Epithelial cell of esophagus (primary cell): ENCODE measurements at places on chromosomes 6 and 20.

GRCh38 chr6:41874741-41875140 is 20.4 kb downstream of the USP49 start:
- DNase-seq = no peak

DNA sequence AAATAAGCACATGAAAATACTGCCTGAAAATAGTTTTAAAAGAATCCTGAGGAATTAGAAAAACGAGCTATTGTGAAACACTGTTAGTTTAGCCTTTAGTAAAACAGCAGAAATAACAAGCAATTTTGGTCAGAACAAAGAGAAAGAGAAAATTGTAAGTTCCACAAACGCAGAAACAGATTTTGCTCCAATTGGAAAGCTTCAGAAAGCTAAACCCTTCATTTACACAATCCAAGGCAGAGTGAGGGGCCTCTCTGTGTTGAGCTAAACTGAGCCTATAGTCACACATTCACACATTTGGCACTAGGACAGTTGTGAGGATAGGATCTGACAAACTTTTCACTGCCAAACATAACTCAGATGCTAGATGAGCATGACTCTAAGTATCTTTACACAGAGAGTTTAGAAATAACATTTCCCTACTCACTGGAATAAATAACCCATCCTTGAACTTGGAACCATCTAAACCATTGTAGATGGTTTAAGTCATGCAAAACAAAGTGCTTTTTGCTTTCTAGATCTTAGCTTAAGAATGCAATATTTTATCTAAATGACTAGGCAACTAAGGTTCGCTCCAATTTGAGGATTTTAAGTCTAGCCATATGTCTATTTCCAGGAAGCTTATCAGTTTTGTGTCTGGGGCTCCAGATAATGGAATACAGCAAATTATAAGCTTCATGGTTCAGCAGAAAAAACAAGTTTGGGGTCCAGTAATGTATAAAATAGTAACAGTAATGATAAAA is 122.6 kb downstream of the SGK1 start:
- no peak for DNase-seq

DNA sequence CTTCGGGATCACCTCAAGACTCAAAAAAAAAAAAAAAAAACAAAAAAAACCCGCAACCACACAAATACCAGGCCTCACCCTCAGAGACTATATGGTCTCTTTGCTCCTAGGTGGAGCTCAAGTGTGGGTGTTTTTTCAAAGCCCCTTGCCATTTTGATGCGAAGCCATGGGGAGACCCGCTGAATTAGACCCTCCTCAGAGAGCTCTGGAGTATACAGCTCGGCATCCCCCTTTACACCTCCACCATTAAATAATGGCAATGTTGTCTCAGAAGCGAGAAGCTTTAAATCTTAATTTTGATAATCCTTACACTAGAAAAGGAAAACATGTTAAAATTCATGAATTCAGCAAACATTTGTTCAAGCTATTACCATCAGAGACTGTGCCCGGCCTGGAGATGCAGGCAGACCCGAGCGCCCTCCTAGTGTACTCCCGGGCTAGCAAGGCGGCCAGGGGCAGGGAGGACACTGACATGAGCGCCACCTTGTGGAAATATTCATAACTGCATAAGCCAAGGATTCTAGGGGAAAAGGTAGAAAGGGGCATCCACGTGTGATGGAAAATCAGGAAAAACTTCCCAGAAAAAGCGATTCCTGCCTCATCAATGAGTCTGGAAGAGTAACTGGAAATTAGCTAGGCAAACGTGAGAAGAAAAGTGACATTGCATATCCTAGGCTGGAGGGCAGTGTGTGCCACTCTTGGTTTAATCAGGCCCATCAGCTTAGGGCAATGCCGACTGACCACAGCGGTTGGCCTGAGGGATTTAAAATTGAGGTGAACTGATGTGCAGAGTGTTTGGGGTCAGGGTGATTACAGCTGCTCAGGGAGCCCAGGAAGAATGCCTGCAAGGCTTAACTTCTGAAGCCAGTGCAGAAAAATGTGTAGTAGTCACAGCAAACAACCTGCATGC is 72.5 kb downstream of the B3GAT2 start:
- DNase-seq = peak; percentile 51

DNA sequence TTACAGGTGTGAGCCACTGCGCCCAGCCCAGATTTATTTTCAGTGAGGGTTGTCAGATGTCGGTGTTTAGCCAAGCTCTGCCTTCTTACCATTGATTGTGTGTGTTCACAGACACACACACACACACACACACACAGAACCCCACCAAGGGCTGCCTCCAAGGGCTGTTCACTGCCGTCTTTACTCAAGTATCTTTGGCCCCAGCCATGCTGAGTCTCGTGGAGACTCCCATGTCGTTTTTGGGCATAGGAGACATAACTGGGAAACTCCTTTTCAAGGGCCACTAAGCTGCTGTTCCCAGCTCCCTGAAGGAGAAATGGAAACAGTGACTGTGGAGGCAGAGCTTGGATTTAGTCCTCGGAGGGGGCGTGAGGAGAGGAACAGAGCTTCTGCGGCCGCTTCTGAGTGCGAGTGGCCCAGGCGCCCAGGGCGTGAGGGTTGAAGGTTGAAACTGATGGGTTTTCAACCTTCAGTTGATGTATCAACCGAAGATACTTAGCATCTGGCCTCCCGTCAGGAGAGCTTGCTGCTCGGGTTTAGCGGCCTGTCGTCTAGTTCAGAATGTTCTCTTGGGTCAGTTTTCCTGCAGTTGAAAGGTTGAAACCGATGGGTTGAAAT is 243.6 kb downstream of the TTLL2 start:
- no peak for DNase-seq

GRCh38 chr6:34384321-34385153 is 7.9 kb downstream of the NUDT3 start:
- DNase-seq = no peak

- DNase-seq = no peak
Observed at GRCh38 chr6:43842231-43842794, 72.3 kb downstream of the VEGFA start.

- peak; percentile 35 for DNase-seq
Observed at GRCh38 chr20:15005300-15005986, 668.0 kb upstream of the FLRT3 start.

- no peak for DNase-seq
Observed at GRCh38 chr6:108464418-108465097, 96.2 kb upstream of the FOXO3 start.

GRCh38 chr20:2293971-2294370 is 1.8 kb upstream of the TGM3 start:
- no peak for DNase-seq

DNA sequence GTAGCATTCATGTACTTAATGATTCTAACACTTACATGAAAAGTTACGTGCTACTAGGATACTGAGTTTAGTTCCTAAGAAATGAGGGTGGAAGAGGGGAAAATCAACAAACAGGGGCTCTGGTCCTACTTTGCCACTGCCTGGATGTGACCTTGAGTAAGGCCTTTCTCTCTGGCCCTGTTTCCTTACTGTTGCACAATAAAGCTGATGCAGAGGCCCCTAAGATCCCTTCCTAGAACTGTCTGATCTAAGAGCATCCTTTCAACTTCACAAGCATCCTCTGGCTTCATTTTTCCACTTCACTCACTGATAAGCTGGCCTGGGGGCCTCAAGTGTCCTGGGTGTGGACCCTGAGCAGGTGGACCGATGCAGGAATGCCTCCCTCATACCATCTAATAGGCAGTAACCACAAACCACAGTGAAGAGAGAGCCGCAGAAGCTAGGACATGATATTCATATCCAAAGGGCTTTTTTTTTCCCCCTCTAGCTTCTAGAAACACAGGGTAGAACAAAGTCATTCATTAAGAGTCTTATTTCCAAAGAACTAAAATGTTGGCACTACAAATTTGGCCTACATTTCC is 21.6 kb downstream of the FKBP1A start:
- no peak for DNase-seq

DNA sequence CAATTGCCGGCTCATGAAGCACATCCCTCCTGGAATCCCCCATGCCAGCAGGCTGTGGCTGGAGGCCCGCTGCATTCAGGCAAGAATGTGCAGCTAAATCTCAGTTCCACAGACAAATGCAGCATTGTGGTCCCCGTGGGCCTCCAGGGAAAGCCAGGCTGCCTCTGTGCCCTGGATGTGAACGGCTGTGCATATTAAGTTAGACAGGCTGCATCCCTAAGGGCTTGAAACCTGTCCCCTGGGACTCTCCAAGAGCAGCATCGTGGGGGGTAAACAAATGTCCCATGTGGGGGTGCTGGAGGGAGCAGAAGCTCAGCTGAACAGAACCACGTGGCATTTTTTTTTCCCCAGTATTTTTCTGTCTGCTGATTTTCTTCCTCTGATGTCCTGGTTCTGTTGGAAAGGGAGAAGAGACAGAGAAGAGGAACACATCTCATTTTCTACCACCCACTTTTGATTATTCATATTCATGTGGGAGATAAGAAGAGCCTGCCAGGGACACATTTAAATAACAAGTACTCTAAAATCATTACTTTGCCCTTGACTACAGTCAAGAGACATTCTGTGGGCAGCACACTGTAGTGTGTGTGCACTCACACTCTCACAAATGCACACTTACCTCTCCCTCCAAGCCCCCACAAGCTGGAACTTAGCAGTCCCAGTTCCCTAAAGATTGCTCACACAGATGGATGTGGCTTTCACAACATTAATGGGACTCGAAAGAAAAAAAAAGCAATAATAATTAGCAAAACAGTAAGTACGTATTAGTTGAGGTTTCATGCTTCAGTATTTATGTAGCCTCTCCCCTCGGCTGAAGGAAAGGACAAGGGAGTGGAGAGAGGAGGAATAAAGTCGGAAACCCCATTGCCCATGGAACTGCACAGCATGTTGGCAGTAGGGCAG is 16.9 kb downstream of the GFOD1 start:
- no peak for DNase-seq

DNA sequence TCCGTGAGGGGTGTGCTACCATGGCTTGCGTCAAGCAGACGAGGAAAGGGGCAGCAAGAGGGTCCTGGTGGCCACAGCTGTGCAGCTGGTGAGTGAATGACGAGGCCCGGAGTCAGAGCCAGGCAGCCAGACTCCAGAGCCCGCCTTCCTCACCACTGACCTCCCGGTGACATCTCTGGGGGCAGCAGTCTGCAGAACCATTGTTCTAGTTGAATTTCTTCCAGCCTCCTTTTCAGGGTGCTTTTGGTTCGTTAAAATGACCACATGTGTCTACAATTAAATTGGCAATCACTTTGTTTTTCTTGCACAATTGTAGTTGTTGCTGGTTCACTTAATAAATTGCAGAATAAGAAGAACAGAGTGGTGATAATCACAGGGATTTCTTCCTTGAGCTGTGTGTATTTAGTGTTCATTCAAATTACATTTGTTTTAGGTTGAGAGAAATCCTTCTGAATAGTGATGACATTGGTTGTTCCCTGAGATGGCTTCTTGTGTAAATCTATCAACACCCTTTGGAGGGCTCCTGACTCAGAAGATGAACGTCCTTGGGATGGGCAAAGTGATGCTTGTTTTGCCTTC is 96.4 kb downstream of the TULP4 start:
- peak; percentile 9 for DNase-seq

DNA sequence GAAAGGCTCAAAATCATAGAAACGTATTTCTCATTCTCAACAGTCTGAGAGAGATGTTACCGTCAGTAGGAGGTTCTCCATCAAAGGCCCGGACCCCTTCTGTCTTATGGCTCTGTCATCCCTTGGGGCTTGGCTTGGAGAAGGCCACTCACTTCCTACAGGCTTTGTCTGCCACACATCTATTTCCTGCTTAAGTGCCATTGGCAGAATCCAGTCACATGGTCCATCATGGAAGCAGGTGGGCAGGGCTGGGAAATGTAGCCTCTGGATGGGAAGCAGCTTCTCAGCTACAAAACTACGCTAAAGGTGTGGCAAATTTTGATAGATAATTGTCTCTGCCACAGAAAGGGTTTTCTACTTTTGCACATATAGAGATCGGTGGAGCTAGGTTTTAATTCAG is 12.6 kb upstream of the ZFP64 start:
- DNase-seq = no peak

GRCh38 chr6:161088676-161089328 is 97.2 kb downstream of the MAP3K4 start:
- peak; percentile 10 for DNase-seq

DNA sequence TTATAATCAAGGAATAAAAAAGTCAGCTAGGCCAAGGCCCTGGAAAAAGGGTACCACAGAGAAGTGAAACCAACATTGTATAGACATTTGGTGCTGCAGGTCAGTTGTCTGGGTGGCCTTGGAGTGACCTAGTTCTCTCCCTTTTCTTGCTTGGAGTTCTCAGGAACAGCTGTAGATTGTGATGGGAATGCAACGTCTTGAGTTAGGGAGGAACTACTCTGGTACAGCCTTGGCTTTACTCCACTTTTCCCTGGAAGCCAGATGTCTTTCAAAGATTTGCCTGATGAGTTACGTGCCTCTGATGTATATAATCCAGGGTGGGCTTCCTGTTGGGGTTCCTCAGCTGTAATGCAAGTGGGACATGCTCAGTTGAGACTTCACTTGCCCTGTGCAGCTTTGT is 694.7 kb downstream of the HTR1B start:
- no peak for DNase-seq

DNA sequence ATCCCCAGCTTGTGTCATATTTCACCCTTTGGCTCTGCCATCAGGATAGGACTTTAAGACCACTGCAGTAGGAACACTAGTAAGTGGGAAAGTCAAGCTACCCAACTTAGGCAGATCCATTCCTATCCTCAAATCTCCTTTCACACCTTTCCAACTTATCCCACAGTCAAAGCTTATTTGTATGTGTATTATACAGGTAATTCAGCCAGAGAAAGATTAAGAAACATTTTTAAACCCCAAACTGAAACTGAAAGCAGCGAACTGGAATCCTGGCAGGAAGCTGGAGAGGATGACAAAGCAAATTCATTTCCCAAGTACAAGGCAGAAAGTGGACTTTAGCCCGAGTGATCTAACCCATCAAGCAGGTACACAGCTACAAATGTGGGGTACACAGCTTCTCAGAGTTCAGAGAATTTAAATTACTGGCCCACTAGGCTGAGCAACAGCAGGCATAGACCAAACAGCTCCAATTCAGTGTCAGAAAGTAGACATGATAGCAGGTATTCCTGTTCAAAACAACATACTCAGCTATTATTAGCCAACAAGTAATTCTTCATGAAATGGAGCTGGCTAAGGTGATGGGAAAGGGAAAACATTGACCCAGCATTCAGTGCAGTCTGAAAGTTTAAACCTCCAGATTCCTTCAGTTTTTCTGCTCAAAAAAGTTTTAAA is 39.1 kb downstream of the ILRUN start:
- peak; percentile 78 for DNase-seq

GRCh38 chr6:123997223-123997622 is 193.6 kb downstream of the NKAIN2 start:
- DNase-seq = no peak

DNA sequence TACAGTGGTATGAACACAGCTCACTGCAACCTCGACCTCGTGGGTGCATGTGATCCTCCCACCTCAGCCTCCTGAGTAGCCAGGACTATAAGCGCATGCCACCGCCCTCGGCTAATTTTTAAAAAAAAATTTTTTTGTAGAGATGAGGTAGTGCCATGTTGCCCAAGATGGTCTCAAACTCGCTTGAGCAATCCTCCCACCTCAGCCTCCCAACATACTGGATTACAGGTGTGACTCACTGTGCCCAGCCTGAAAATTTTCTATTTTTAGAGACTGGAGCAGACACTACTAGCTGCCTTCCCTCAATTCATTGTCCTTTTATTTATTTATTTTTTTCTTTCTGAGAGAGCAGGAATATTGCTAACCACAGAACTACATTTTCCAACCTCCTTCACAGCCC is 20.3 kb upstream of the GTF3C6 start:
- DNase-seq = peak; percentile 73
